Liver (tissue), 10 donors: ENCODE measurements at places on chromosomes 7 and 10. TPM values are rescaled to one million over a fixed set of nuclear protein-coding genes. Genes with fewer than 3 reads are reported as not detected.

The BLNK gene
- total RNA-seq = 19.1 TPM

The OPN1SW gene
- total RNA-seq = not detected

The CREB3L2 gene
- total RNA-seq = 16.6 TPM

The EBF3 gene
- total RNA-seq = not detected

The SNX10 gene
- 14.0 TPM for total RNA-seq

The SLC26A3 gene
- 0.19 TPM for total RNA-seq

The RHBDD2 gene
- 13.6 TPM for total RNA-seq

The CFTR gene
- total RNA-seq = 10.5 TPM

The NRCAM gene
- 3.2 TPM for total RNA-seq

The STOX1 gene
- total RNA-seq = 2.6 TPM

The MEST gene
- total RNA-seq = 42.4 TPM

The CTAGE6 gene
- total RNA-seq = not detected

The TCAF2 gene
- 2.3 TPM for total RNA-seq

The TMEM229A gene
- not detected for total RNA-seq

The DPYSL4 gene
- 0.23 TPM for total RNA-seq

The PVRIG gene
- 0.37 TPM for total RNA-seq

The CFAP70 gene
- total RNA-seq = 2.3 TPM

The NRBF2 gene
- 13.7 TPM for total RNA-seq

The UTF1 gene
- not detected for total RNA-seq

The GIMAP6 gene
- total RNA-seq = 17.5 TPM

The EPHB6 gene
- 1.2 TPM for total RNA-seq

The OR9A2 gene
- 0.08 TPM for total RNA-seq

The MACC1 gene
- total RNA-seq = 1.0 TPM

The ANKRD61 gene
- not detected for total RNA-seq

The CHN2 gene
- total RNA-seq = 25.4 TPM

The TRIM50 gene
- total RNA-seq = 0.14 TPM

The SOSTDC1 gene
- 0.56 TPM for total RNA-seq

The GHRHR gene
- total RNA-seq = not detected

The LRRD1 gene
- not detected for total RNA-seq

The C10orf53 gene
- total RNA-seq = not detected

The TRIM74 gene
- total RNA-seq = not detected

The BTBD16 gene
- total RNA-seq = 1.4 TPM

The FFAR4 gene
- 0.14 TPM for total RNA-seq

The UNCX gene
- not detected for total RNA-seq

The ZNF273 gene
- 0.92 TPM for total RNA-seq

The SUN1 gene
- 50.9 TPM for total RNA-seq

The PITX3 gene
- not detected for total RNA-seq

The MOGAT3 gene
- total RNA-seq = 4.2 TPM

The WEE2 gene
- not detected for total RNA-seq

The FZD8 gene
- 5.4 TPM for total RNA-seq

The AGR2 gene
- not detected for total RNA-seq

The GNGT1 gene
- not detected for total RNA-seq

The CYTH3 gene
- 4.5 TPM for total RNA-seq

The AGBL3 gene
- 1.7 TPM for total RNA-seq

The PDE1C gene
- total RNA-seq = 0.47 TPM
